A549 treated with Hydrocortisone at 1 μM for 4 hours (cell line): ENCODE measurements at places on chromosomes 2 and 18. TPM values are rescaled to one million over a fixed set of nuclear protein-coding genes. Genes with fewer than 3 reads are reported as not detected.

The HOXD1 gene
- 0.15 to 0.27 TPM (median 0.22 TPM) in 5 replicates for total RNA-seq

The MAB21L4 gene
- 0.12 to 0.54 TPM (median 0.24 TPM) in 4 of 5 replicates, not detected in the other for total RNA-seq

The NAPG gene
- 8.4 to 13.7 TPM (median 11.3 TPM) in 5 replicates for total RNA-seq

The KCNJ13 gene
- total RNA-seq, result not detected in 5 replicates

The POTEI gene
- total RNA-seq, result 0.01 TPM in 1 of 5 replicates, not detected in the others
